ENCODE measurements at places on chromosomes 12 and 14.
A peak's percentile ranks its signal among the peaks of the same experiment; 100 is the strongest.

DNA sequence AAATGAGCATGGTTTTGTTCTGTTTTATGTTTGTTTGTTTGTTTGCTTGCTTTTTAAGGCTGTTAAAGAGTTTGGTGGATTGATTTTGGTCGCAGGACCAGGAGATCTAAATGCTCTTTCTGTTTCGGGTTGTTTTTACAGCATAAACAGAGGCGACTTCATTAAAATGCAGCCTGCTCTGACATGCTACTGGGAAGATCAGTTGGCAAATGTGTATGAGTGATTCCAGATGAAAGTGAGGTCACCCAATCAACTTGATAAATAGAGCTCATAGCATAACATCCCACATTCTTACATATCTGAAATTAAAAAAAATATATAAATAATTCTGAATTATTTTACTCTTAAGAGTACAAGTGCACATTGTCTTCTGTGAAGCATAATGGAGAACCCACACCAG, 947.7 kb downstream of the GALC start:
- DNase-seq: no peak

DNA sequence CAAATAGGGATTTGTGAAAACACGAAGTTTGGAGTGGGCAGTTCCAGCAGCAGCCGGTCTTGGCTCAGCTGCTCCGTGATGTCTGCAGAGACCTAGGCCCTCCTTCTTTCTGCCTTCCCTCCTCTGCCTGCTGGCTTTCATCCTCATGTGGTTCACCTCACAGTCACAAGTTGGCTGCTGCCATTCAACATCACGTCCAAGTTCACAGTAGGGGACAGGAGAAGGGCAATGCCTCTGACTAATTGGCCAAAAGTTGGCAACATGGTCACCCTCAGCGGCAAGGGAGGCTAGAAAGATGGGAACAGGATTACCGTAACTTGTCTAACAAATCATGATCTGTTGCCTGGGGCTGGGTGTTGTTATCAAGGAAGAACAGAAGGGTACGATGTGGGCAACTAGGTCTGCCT, 7.8 kb upstream of the CACNA2D4 start:
- DNase-seq: peak; percentile 9

- peak; percentile 87 for DNase-seq
These were observed 178.6 kb downstream of the ADGRD1 start for GRCh38 chr12:131132118-131132892.

- DNase-seq: no peak
These were observed 124.6 kb upstream of the SFSWAP start for GRCh38 chr12:131586269-131586668.

DNA sequence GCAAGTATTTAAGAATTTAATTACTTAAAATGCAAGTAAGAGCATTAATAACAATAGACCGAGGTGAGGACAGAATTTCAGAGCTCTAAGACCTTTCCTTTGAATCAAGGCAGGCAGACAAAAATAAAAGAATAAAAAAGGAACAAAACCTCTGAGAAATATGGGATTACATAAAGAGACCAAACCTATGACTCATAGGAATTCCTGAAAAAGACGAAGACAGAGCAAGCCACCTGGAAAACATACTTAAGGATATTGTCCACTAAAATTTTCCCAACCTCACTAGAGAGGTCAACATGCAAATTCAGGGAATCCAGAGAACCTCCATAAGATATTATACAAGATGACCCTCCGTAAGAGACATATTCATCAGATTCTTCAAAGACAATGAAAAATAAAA, 325.1 kb downstream of the AEBP2 start:
- no peak for DNase-seq

- no peak for DNase-seq
These were observed 42.9 kb downstream of the WDR89 start for GRCh38 chr14:63598807-63599206.

DNA sequence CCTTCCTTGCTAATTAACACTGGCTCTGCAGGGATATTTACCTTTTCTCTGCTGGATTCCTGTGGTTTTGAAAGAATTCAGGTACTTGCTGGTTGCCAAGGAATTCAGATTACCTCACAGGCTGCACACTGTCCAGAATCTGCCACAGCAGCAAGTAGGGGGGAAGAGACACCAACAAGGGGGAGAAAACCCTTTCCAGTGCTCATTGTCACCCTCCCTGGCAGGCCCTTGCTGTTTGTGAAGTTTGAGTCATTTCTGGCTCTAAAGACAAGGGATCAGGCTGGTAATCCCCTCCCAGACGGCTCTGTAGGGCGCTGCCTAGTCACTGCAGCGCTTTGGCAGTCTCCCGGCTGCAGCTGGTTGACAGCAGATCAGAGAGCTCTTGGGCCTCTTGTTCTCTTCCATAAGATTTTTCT, 50.8 kb downstream of the TTLL5 start:
- no peak for DNase-seq

DNA sequence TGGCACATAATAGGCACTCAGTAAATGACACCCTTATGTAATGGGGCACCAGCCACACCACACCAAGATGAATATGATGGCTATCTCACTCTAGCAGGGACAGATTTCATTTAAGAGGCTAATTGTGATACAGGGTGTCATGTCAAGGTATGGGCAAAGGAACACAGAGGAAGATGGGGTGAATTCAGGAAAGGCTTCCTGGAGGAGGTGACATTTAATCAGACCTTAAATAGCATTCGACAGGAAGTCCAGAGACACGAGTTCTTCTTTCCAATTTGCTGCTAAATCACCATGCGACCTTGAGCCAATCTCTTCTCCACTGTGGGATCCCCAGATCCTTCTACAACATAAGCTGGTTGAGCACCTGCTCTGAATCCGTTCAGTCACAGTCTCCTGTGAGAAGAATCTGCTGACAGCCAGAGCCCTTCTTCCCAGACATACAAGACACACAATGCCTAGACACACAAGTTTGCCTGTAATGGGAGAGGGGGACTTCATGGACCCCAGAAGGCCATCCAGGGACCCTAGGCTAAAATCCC, 1.5 kb upstream of the DTX1 start:
- no peak for DNase-seq

GRCh38 chr12:104275689-104276088, 27.9 kb upstream of the EID3 start:
- DNase-seq: no peak

- DNase-seq: no peak
These were observed 239.2 kb downstream of the MSRB3 start for GRCh38 chr12:65517656-65518210.

DNA sequence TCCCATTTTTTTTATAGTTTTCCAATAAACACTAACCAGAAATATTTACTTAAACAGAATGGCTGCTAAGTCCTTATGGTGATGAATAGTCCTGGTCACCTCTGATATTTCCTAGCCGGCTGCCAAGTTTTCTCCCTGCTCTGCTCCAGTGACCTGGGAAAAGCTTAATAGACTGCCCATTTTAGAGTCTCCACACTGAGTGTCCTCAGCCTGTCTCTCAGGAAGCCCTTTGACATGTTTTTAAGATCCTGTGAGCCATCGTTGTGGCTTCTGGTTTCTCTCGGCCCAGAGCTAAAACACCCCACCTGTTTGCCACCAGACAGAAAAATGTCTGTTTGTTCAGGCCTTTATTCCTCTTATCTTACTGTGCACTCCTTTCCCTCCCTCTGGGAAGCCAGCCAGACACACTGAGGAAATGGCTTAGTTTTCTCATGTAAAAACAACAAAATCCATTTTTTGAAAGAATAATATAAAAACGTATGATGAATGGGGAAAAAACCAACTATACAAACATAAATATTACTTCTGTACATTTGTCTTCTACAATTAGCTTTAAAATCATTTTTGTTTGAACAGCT, 25.4 kb upstream of the ALDH2 start:
- no peak for DNase-seq

- DNase-seq: no peak
These were observed 3.8 kb downstream of the SOAT2 start for GRCh38 chr12:53107122-53107521.

GRCh38 chr12:64729909-64730587, 29.2 kb downstream of the GNS start:
- DNase-seq: no peak

- no peak for DNase-seq
These were observed 98.1 kb downstream of the GAS2L3 start for GRCh38 chr12:100671396-100672074.

GRCh38 chr12:54723379-54724256, 75.5 kb upstream of the DCD start:
- no peak for DNase-seq

GRCh38 chr12:122276242-122276641, 9.9 kb upstream of the VPS33A start:
- no peak for DNase-seq

DNA sequence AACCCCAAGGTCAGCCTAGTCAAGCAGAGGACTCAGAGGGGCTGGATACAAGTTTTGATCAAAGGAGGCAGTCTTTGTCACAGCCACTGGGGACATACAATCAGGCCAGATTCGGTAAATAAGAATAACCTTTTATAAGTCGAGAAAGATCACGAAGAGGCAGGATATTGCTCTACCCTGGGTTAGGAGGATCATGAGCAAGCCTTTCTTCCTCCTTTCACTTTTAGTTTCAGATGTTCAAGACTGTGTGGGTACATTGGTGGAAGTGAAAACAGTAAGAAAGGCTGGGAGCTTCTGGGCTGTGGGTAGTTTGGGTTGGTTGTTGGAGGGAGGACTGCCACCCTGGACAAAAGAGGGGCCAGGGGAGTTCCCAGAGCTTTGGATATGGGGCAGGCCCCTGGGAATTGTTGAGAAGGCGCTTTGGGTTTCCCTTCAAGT, 127.7 kb downstream of the SNAPC1 start:
- DNase-seq: peak; percentile 45

GRCh38 chr14:48792376-48793024, 793.7 kb downstream of the RPS29 start:
- no peak for DNase-seq

DNA sequence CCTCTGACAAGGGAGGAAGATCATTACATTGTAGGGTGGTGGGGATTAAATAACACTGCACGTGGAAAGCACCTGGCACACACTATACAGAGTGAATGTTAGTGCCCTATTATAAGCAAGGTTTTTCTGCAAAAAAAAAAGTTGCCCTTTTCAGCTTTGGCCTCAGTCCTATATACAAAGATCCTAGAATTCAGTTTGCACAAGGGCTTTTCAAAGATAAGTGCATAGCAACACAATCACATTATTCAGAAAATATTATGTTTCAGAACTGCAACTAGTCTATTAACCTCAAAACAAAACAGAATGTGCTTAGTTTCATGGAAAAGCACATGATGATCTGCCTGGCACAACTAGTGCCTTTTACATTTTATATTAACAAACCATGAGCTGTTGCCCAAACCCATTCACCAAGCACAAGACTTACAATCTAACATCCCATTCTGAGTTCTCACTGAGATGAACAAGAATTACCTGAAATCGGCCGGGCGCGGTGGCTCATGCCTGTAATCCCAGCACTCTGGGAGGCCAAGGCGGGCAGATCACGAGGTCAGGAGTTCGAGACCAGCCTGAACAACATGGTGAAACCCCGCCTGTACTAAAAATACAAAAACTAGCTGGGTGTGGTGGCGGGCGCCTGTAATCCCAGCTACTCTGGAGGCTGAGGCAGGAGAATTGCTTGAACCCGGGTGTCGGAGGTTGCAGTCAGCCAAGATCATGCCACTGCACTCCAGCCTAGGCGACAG, 1.8 kb downstream of the TM7SF3 start:
- DNase-seq: no peak

DNA sequence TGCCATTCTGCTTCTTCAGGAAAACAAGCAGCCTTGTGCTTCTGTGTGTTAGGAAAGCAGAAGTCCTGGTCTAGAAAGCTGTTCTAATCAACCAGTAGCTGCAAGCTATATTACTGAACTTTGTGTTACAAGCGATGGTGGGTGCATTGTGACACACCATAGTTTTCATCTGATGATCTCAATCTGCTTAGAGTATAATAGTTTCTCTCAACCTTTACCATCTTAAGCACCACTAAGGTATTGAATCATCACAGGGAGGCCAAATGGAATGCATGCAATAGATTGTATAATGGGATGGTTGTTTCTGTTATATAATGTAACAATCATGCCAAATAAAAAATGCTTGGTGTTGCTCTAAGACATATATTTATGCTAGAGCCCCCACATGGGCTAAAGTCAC, 771.7 kb downstream of the NOVA1 start:
- DNase-seq: no peak

DNA sequence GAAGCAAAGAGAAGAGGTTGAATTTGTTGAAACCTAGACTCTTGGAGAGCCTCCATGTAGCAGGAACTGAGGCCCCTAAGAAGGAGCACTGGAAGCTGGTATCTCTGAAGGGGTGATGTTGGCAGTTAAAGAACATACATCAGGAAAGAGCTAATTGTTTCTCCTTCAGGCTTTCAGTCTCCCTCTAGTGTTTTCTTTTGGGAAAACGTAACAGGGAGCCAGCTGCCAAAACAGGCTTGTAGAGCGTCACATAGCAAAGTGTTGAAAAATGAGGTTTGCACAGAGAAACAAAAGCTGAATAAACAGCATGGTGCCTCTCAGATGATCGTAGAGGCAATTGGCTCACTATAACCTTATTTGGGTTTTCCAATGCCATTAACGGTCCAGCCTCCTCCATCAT, 46.9 kb upstream of the CAND1 start:
- DNase-seq: no peak

DNA sequence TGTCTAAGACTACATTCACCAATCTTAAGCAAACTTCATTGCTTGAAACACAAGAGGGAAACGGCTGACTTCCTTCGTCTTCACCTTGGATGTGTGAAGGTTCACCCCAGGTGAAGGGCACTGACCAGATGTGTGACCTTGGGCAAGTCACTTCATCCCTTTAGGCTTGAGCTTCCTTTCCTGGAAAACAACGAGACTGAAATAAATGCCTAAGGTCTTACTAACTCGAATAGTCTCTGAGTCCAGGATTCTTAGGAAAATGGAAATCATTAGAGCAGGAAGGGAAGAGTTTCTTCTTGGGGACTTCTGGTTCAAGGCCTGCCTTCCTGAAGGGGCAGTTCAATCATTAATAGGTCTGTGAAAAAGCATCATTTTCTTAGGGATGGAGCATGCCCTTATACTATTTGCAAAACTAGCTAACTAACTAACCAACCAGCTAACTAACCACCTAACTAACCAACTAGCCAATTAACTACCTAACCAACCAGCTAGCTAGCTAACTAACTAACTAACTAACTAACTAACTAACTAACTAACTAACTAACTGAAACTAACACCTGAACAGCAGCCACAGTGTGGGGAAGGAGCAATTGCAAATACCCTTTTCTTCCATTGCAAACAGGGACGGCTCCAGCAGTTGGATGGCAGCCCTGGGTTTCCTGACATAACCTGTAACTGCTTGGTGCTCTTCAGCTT, 31.5 kb upstream of the EMP1 start:
- no peak for DNase-seq

- DNase-seq: no peak
These were observed 6.5 kb downstream of the WNT5B start for GRCh38 chr12:1635301-1636095.

DNA sequence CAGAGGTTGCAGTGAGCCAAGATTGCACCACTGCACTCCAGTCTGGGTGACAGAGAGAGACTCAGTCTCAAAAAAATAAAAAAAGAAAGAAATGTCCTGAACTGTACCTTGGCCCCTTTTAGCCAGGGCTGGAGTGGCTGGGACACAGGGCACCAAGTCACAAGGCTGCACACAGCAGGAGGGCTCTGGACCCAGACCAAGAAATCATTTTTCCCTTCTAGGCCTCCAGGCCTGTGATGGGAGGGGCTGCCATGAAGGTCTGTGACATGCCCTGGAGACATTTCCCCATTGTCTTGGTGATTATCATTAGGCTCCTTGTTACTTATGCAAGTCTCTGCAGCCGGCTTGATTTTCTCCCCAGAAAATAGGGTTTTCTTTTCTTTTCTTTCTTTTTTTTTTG, 5.1 kb upstream of the ACOT6 start:
- no peak for DNase-seq
